Hematopoietic multipotent progenitor cell (in vitro differentiated cells): ENCODE measurements at places on chromosomes 7 and 10.

DNA sequence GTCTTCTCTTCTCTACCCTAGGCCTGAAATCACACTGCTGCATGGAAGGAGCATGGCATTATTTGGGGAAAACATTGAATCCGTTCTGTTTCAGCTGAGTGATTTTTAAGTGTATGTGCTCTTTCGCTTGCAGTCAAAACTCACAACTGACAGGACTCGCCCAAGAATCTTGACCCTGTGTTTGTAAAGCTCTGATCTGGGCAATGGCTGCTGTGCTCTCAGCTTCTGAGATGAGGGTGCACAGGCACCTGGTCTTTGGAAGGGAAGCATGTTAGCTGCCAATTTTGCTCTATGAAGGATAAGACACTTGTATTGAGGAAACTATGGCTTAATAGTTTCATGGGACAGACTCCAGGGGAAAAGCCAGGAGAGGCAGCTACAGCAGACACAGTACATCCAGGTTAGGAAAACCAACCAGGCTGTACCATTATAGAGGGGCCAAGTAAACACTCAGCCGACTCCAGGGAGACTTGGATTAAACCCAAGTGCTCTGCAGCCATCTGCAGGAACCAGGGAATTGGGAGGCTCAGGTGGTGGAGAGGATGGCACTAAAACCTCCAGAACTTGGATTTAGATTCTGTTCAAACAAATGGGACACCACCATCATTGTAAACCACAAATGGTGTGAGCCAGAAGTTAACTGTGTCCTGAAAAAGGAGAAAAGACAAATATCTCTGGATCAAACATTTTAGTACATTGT, 43.3 kb downstream of the LYZL1 start:
- DNase-seq = no peak

- DNase-seq = no peak
Measured at GRCh38 chr10:3765146-3765545, 19.9 kb downstream of the KLF6 start.

DNA sequence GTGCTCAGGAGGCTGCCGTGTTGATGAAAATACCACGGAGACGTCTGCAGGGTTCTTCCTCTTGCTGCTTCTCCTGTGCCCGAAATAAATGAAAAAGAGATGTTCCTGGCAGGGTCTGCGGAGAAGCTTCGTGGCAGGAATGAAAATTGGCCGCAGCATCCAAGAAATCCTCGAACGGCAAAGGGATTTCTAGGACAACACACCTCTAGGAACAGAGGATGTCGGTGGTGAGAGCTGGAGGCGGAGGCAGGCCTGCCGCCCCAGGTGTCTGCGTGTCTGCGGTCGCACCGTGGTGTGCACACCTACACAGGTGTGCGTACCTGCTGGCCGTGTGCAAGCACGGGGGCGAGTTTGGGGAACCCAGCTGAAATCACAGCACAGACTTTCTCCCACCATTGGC, 43.4 kb downstream of the TMEM130 start:
- no peak for DNase-seq

GRCh38 chr7:45869426-45869825, 3.5 kb downstream of the CCDC201 start:
- DNase-seq = no peak
